ENCODE measurements at places on chromosomes 6 and 20.

DNA sequence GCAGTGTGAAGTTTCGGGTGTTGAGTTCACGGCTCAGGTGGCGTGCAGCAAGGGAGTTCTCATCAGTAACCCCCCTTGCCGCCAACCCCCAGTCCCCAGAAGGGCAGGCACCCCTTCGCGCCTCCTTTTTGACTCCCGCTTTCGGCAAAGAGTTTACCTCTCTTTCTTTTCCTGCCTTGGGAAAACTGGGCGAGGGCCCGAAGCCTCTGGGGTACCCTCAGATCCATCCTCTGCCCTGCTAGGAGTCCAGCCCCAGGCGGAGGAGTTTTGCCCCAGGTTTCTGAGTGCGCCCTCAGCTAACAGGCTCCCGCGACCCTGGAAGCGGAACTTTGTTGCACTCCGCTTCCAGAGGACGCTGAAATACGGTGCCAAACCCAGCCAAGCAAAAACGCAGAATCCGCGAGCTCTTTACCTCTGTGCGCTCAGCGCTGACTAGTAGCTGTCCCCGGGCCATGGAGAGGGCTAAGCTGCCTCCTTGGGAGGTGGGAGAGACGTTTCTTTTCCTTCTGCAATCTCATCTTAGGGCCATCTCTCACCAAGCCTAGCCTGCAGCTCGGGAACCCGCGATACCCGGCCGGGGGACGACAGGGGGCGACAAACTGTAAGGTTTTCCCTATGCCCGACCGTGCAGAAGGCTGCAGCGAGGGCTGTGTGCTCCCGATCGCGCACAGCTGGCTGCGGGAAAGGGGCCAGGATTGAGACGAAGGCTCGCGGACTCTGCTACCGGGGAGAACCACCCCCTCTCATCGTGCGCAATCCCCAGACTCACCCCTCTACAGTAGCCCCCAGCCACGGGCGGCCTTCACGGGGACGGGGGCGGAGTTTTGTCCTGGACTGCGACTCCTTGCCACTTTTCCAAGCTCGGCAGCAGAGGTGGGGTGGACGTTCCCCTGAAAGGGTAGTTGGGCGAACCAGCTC, 2.7 kb upstream of the PAX1 start:
- peak; percentile 61 for DNase-seq

DNA sequence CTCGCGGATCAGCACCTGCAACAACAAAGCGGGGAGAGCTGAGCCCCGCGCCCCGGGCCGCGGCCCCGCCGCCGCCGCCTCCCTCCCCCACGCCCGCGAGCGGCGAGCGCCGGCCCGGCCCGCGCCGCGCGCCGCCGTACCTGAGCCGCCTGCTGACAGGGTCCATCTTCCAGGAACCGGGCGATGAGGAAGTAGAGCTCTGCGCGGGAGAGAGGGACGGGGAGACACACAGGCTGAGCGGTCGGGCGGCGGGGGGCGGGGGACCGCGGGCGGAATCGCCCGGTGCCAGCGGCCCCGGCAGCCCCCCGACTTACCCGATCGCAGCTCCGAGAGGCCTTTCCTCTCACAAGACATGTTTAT, 359 bp downstream of the PHIP start:
- DNase-seq, result peak; percentile 40

DNA sequence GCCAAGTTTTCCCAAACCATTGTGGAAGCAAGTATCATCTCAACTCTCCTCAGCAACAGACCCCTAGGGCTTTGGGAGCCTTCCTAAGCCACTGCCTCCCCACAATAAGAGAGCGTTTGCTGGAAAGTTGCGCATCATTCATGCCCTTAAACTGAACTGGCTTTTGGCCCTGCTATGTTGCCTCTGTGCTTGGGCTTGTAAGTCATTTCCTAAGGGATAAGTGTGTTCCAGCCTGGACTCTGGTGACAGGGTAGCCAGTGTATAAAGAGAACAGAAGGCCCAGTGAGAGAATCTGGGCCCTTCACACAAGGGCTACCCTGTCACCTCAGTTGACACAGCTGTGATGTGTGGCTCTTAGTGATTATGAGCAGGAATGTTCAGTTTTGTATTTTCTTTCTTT, 77.8 kb downstream of the COL9A1 start:
- DNase-seq, result no peak

- DNase-seq, result no peak
Measured at GRCh38 chr6:108764580-108764950, 83.7 kb upstream of the ARMC2 start.

- DNase-seq, result peak; percentile 59
Measured at GRCh38 chr6:117463762-117464665, 18.5 kb upstream of the DCBLD1 start.

DNA sequence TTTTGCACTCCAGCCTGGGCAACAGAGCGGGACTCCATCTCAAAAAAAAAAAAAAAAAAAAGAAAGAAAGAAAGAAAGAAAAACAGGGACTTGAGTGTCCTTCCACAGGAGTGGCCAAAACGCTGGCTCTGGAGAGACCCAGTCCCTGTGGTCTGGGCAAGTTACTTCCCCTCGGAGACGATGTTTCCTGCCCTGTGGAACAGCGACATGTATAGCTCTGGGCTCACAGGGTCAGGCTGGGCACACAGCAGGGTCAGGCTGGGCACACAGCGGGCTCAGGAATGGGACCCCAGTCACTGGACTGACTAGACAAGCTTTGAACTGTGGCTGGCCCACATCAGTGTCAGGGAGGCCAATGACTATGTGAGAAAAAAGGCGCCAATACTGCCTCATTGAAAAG, 110.7 kb downstream of the ASXL1 start:
- DNase-seq, result no peak

DNA sequence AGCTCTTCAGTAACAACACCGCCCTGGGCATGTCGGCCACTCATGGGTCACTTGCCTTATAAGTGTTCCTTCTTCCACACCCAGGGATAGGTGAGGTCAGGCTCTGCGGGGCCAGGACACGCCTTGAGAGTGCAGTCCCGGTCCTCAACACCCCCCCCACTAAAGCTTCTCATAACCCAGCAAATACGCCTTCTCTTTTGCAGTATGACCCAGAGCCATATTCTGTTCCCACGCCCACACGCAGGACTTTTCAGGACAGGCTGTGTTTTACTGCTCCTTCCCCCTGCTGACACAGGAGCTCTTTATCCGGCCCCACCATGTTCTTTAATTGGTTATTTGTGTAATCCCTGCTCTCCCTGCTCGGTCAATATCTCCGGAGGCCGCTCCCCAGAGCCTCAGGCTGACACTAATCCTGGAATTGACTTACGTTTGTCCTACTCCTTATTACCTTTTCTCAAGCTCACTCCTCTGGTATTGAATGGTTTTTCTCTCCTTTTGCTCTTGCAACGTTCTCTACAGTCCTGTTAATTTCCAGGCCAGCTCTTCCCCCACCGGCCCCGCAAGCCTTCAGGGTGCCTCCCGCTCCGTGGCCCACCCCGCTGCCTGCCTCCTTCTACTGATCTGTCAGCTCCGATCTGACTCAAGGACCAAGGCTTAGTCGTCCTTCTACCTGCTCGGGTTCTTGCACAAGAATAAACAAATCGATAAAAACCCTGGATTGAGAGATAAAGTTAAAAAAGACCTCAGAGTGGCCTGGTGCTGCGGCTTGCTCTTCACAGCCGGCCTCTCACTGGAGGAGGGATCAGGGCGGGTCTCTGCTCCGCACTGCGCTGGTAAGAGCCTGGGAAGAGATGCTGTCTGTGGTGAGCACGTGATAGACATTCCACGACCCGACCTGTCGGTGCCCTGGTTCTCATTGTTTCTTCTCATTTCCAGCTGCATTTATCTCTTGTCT, 357.5 kb downstream of the ZFAND3 start:
- DNase-seq, result no peak

DNA sequence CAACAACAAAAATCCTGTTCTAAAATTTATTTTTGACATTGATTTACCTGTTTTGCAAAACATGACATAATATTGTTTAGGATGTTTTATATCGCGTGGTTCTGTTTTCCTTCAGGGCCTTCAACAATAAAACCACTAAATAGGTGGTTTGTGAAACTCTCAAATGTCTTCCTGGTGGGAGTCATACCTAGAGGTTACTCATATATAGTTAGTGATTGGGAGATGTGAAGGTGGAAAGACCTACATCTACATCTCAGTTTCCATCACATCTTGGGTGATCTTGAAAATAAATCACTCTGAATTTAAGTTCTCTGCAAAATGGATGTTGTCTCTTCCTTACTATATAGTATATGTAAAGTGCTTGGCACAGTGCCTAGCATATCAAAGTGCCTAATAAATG, 22.9 kb downstream of the C6orf62 start:
- DNase-seq, result peak; percentile 19

GRCh38 chr6:88454658-88455057, 288.5 kb upstream of the CNR1 start:
- no peak for DNase-seq

DNA sequence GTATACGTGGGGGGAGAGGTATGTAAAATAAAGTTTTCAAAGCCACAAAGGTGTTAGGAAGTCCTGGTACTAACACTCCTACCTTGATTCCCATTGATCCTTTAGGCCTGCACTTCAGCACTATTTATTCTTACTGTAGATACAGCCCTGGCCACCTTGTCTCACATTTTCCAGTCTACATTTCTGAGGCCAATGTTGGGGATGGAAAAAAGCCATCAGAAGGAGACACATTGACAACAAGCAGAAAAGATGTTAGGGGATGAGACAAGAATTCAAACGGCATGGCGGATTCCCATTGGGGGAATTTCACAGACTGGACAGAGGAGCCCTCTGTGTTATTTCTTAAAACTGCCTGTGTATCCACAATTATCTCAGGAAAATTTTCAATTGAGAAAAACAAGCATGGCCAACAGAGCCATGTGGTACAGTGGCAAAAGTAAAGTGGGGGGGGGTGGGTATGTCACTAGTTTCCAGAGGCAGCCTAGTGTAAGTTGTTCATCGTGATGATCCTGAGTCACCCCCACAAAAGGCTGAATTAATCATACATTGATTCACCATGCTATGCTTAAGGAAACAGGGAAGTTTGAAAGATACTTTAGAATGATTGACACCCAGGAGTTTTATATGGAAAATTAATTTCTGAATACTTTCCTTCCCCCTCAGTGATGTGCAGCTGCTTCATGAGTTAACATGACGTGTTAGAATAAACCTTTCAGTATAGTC, 40.5 kb downstream of the RREB1 start:
- DNase-seq, result no peak

DNA sequence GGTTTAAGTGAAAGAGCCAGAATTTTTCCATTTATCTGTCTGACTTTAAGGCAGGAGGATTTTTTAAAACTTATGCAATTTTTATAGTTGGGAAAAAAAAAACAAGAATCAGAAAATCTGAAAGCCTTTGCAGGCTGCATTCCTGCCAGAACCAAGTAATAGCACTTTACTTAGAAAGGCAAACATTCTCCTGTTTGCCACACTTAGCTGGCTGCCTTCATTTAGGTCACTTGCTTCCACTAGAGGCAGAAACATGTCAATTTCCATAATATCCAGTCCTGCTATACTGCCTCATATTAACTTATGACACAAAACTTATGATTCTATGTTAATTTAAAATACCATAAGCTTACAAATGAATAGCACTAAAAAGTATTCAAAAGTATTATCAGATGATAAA, 425.8 kb downstream of the FRK start:
- DNase-seq, result no peak

GRCh38 chr20:62581308-62581707, 61.0 kb upstream of the SLCO4A1 start:
- no peak for DNase-seq

DNA sequence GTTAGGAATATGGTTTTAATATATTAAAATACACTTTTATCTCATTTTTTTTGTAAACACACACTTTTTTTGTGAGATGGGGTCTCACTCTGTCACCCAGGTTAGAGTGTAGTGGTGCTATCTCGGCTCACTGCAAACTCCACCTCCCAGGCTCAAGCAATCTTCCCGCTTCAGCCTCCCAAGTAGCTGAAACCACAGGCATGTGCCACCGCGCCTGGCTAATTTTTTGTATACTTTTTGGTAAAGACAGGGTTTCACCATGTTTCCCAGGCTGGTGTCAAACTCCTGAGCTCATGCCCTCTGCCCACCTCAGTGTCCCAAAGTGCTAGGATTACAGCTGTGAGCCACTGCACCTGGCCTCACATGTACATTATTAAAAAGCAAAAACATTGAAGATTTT, 10.8 kb downstream of the IPCEF1 start:
- no peak for DNase-seq

All from activated CD4-positive, alpha-beta T cell treated with anti-CD3 and anti-CD28 coated beads, Interleukin-2, Interleukin-4, amounts not matched to agents 100 ng/mL and 50 ng/mL, durations not matched to agents 16 hours and 8 hours (primary cell).